ENCODE measurements at places on chromosomes 1 and 21.

GRCh38 chr1:20680269-20680668 is 19.1 kb upstream of the DDOST start:
- no peak for DNase-seq

DNA sequence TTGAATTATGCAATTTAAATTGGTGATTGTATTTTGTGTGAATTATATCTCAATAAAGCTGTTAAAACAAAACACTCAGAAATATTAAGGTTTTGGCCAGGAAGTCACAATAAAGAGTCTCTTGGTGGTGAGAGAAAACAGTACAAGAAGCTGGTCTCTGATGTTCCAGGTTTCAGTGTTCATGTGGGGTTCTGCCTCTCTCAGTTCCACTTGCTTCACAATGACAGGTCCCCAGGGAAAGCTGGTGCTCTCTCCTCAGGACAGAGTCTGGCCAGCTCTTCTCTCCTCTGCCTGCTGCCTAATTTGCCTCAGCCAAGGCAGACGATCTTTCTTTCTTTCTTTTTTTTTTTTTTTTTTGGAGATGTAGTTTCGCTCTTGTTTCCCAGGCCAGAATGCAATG is 342.9 kb upstream of the PLXNA2 start:
- no peak for DNase-seq

DNA sequence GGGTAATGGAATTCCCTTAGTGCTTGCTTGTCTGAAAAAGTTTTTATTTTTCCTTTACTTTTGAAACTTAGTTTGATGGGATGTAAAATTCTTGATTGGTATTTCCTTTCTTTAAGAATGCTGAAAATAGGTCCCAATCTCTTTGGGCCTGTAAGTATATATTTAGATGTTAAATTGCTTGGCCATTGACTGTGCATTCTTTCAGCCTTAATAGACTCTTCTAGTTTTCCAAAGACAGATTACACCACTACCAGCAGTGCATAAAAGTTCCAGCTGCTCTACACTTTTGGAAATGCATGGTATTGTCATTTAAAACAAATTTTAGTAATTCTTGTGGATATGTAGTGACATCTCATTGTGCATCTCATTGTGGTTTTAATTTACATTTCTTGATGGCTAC is 464.8 kb upstream of the USP24 start:
- no peak for DNase-seq

GRCh38 chr21:45476582-45476981 is 65.7 kb downstream of the SLC19A1 start:
- DNase-seq: no peak

DNA sequence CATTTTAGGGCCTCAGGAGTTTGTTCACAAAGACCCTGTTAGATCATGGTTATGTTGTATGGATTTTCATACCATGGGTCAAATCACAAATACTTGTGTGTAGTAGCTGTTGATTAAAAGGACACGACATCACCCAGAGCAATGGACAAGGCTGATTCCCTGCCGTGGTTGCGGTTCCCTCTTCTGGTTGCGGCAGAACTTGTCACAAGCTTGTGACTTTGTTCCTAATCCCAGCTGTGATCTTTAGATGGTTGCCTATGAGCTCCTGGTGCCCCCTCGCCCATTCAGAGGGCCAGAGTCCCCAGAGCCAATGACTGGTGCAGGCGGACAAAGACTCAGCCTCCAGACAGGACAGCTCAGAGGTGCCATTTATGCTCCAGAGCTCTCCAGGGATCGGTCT is 11.8 kb upstream of the SDHB start:
- no peak for DNase-seq

- no peak for DNase-seq
Observed at GRCh38 chr1:168297019-168297730, 16.5 kb downstream of the TBX19 start.

DNA sequence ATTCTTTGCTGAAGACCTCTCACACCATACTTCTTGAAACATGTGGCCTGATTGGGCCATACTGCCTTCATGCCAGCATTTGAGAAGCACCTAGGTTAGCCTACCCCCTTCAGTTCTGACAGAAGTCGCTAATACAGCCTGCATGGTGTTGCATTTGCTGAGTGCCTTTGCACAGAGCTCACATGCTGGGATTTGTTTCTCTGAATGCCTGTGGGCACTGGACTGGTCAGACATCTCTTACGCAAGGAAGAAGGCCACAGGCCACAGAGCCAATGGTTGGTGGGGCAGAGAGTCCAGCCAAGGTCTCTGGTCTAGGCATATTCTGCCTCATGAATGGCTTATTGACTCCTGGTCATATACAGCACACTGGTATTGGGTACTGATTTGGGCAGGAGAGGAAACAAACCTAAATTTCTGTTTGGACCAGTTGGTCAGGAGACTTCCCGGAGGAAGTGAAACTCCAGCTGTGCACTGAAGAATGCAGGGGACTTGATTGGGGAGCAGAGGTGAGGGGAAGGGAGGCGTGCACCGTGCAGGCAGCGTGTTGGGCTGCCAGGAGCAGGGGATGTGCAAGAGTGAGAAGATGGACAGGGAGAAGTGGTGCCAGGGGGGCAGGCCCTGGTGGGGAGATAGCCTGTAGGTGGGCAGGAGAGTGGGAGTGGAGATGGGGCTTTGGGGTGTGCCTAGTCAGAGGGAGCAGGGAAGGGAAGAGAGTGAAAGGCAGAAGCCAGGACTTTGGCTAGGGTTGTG is 18.1 kb downstream of the URB2 start:
- DNase-seq: no peak

DNA sequence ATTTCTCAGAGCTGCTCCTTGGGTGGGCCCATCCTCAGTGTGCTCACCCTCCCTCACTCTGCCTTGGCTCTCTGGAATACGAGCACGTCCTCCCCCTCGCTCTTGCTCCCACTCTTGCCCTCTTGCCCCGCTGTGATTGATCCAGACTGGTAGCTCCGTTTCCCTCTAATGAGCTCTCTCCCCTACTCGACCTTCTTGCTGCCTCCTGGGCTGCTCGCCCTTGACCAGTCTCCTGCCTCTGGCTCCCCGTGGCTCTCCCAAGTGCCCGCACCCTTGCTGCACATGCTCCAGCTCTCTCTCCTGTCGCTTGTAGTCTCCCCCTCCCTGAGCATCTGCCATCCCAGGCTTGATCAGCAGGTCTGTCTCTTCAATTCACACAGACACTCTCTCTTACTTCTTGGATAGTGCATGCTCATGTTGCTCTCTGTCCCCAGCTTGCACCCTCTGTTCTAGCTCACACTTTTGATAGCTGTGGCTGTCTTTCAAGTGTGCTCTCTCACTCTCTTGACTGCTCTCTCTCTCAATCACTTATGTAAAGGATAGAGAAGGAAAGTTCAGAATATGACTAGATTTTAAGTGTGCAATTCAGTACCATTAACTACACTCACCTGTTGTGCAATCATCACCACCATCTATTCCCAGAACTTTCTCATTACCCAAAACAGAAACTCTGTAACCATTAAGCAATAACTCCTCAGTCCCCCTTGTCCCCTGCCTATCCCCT is 51.1 kb downstream of the PHC2 start:
- no peak for DNase-seq

- DNase-seq: no peak
Observed at GRCh38 chr21:20591284-20591683, 406.9 kb upstream of the NCAM2 start.

GRCh38 chr1:216456682-216457081 is 33.4 kb upstream of the USH2A start:
- no peak for DNase-seq

DNA sequence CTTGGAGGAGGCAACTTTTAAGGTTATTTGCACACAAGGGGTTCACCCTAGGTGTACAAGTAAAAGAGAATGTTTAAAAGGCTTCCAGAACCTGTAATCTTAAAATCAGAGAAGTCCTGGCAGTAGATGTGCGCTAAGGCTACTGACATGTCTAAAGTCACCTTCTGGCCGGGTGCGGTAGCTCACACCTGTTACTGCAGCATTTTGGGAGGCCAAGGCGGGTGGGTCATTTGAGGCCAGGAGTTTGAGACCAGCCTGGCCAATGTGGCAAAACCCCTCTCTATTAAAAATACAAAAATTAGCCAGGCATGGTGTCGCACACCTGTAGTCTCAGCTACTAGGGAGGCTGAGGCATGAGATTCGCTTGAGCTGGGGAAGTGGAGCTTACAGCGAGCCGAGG is 20.3 kb upstream of the DEGS1 start:
- DNase-seq: no peak

DNA sequence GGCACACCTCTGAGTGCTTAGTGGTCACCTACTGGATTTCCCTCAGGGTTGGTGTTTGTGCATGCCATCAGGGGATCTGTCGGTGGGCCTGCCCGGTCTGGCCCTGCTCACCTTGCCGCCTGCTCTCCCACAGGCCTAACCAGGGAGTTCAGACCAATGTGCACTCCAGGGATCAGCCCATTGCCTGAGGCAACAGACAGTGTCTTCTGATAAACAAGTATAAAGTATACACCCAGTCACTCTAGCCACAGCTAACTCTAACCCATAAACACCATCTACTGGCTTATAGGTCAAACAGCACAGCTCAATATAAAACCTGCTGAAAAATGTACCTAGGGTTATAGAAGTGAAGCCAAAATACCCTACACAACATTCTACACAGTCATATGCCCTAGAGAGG is 1300.0 kb downstream of the PLA2G4A start:
- DNase-seq: no peak

- no peak for DNase-seq
Observed at GRCh38 chr21:15943009-15943666, 213.4 kb downstream of the USP25 start.

GRCh38 chr1:1171546-1172340 is 1.9 kb upstream of the TTLL10 start:
- peak; percentile 45 for DNase-seq

DNA sequence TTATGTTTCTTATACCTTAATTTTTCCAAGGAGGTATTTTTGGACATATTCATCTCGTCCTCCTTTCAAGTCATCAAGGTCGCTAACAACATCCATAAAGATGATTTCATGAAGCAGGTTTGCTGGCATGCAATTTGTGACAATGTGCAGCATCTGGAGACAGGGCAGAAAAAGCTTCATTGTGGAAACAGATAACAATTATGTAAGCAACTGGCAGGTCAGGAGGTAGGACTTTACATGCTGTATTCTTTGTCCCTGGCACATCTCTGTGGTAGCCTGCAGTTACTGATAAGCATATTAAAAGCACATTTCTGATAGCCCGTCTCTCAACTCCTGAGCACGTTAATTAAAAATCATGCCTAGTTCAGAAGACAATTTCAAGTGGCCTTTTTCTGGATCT is 156.8 kb downstream of the LEPR start:
- no peak for DNase-seq

GRCh38 chr1:109208836-109209463 is 4.8 kb upstream of the SARS1 start:
- no peak for DNase-seq

DNA sequence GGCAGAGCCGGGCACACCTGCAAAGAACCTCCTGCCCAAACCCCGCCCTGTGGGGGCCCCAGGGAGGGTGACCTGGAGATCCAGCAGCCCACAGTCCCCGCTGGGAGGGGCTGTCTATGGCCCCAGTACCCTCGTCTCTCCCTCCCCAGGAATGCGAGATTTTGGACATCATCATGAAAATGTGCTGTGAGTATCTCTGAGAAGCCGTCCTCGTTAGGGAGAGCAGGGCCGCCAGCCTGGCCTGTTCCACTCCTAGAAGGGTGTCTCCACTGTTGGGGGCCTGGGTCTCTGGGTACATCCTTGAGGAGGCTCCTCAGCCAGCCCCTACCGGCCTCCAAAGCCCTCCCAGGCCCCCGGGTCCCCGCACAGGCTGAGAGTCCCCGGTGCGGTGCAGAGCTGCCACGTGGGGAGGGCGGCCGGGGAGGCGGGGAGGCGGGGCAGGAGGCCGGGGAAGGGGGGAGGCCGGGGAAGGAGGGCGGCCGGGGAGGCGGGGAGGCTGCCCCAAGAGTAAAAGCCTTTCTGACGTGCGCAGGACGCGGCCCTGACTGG is 18.7 kb downstream of the COL6A1 start:
- DNase-seq: no peak

GRCh38 chr1:7587773-7588456 is 183.2 kb upstream of the VAMP3 start:
- no peak for DNase-seq

DNA sequence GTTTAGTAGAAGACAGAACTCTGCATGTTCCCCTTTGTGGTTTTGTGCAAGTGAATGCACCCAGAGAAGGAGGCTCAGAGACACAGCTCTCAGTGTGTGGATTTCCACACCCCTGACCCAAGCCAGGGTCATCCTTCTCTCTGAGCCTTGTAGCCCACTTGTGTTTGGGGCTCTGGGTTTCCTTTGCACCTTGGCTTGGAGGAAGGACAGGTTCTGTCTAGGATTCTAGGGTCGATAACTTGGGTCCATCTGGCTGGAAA is 27.2 kb downstream of the MYOG start:
- DNase-seq: no peak

DNA sequence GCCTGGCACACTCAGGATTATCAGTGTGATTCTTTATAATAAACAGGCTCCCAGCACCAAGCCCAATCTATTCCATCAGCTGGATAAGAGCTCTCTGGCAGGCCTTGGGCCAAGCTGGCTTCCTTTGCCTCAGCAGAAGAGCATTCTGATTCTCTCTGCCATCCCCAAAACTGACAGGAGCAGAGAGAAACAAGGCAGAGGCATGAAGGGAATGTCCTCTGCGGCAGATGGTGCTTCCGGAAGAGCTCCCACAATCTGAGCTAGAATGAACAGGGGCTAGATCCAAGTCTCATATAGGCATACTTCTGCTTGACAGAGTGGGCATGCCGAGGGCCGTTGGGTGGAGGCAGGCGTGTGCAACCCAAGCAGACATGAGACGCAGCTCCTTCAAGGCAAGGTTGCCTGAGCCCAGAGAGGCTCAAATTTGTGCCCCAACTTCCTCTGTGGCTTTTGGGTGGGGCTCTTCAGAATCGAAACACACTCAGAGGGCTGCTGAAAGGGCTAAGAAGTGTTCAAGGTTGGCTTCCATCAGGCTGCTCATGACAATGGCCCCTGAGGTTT is 4.0 kb downstream of the CAPN2 start:
- DNase-seq: peak; percentile 33

GRCh38 chr1:51147394-51147793 is 45.4 kb downstream of the C1orf185 start:
- DNase-seq: no peak

DNA sequence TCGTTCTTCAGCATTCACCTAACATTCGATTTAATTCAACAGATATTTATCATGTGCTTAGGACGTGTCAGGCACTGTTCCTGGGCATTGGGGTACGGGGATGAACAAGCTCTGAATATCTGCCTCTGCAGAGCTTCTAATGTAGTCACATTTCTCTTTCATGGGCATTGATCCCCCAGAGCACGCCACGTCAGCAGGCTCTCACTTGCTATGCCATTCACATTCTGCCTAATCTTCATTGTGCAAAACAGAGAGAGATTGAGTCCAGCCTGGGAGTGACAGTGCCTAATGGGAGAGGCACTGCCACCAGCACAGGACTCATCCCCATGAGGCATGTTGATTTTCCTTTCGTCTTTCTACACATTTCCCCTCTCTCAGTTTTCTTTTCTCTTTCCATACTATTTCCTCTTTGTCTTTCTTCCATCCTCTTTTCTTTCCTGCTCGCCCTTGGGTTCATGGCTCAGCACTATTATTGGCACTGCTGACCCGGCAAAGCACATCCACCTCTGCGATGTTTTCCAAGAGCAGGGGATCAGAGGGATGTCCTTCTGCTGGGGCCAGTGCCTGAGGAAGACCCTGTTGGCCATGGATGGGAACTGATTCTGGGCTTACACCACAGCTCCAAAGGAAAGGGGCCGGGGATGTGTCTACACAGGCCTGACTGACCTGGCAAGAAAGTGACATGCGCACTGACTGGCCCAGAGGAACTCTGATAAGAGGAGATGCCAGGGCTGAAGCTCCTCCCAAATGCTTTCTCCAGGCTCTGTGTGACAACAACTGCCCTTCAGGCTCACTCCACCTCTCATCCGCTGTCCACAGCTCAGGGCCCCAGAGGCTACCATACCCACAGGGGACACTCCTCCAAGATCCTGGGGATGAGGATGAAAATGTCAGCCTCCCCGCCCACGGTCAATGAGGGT is 195.9 kb downstream of the TOMM20 start:
- no peak for DNase-seq
